ENCODE measurements at places on chromosomes 5 and 9.

DNA sequence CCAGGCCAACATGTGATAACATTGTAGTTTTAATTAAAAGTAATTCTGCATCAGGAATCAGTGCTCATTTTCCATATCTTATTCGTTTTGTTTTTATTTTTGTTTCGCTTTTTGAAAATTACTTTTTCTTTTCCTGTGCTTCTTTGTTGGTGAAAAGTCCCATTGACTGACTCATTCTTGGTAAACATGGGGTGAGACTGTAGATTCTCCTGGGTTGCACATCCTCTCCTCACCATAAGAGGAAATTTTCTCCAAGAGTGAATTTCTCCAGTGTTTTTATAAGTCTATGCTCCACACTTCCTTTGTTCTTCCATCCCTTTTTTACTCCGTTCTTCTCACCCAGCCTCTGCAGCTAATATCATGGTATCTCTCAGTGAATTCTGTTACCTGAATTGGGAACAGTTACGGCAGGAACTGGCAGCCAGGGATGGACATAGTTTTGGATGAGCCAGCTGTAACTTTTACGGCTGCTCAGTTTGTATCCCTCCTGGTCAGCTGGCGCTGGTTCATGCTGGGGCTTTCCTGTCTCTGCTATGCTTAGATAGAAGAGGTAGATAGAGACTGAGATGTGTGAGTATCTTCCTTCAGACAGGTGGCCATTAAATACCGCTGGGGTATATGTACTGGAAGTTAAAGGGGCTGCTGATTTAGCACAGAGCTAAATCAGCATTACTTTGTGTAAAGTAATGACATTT is 80.0 kb downstream of the MAN2A1 start:
- DNase-seq: no peak

DNA sequence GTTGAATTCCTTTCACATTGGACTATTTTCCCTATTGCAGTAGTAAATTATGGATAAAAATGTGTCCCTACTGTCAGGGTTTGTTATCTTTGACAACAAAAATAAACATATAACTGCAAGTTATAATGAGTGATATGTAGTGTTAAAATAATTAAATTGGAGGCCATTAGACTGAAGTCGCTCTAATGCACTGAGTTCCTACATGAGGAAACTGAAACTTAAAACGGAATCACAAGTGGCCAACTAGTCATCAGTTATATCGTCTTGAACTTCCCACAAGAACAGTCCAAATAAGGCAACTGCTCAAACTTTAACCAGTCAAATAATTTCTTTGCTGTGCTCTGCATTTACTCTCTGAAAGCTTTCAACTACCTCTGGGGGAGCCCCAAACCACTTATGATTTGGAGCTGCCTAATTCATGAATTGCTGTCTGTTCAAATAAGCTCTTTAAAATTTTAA is 2.1 kb upstream of the IFT74 start:
- DNase-seq: no peak

DNA sequence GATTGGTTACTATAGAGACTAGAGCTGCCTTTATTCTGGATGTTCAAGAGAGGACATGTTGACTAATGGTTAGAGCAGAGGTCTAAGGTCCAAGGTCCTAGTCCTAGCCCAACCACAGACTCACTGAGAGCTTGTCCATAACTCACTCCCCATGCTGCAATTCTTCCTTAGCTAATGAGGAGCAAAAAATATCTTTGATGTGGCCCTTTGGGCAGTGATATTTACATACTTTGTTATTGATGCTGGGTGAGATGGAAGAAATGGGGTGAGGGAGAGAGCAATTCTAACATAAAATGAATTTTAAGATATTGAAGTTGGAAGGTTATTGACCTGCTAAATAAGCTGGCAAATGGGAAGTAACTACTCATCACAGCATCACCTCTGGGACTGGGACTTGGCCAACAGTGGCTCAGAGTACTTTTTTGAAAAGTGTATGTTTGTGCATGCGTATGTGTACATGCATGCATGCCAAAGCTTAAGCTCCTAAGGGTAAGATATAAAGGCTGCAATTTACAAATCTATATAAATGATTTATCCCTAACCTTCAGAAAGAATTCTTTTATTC is 58.0 kb upstream of the ANKRD55 start:
- DNase-seq: no peak

GRCh38 chr9:124849801-124850200 is 3.5 kb upstream of the WDR38 start:
- no peak for DNase-seq

- no peak for DNase-seq
These were observed 9.0 kb downstream of the RACK1 start for GRCh38 chr5:181234455-181235306.

DNA sequence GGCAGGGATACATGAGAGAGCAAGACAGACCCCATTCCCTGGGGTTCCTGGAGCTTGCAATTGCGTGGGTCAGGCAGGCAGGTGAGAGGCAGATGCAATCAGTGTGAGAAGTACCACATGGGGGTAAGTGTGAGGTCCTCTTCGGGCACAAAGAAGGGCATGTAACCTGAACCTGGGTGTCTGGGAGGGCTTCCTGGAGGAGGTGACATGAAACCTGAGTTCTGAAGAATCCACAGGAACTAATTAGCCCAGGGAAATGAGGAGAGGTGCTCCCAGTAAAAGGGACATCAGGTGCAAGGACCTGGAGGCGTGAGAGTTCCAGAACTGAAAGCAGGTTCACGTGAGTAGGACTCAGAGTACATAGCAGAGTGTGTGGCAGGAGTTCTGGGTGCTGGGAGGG is 2.5 kb downstream of the AMBP start:
- DNase-seq: no peak

GRCh38 chr9:18473652-18474279 is at the start of gene ADAMTSL1:
TSS of gene ADAMTSL1 (plus strand) at chr9:18474153. CDS start at chr9:18474233, 80 bp downstream.
- no peak for DNase-seq

- no peak for DNase-seq
These were observed 1.9 kb downstream of the FBXO10 start for GRCh38 chr9:37574241-37574721.

DNA sequence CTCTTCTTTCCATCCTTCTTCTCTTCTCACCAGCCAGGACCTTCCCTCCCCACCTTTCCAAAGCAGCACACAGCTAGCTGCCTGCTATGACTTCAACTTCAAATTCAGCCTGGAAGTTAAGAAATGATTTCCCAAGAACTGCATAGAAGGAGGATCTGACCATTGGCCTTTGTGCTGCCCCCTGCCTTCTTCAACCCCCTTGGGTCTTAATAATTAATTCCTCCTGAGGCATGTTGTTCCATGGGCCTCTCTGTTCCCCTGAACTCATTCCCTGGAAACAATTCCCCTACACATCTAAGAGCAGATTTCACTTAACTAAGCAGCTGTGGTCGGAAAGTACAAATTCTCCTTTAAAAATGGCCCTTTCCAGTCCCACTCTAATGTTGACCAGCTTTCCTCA is 62.4 kb downstream of the ADAMTS12 start:
- DNase-seq: no peak

- DNase-seq: no peak
These were observed 199.2 kb downstream of the ADAMTSL1 start for GRCh38 chr9:18673179-18673578.

DNA sequence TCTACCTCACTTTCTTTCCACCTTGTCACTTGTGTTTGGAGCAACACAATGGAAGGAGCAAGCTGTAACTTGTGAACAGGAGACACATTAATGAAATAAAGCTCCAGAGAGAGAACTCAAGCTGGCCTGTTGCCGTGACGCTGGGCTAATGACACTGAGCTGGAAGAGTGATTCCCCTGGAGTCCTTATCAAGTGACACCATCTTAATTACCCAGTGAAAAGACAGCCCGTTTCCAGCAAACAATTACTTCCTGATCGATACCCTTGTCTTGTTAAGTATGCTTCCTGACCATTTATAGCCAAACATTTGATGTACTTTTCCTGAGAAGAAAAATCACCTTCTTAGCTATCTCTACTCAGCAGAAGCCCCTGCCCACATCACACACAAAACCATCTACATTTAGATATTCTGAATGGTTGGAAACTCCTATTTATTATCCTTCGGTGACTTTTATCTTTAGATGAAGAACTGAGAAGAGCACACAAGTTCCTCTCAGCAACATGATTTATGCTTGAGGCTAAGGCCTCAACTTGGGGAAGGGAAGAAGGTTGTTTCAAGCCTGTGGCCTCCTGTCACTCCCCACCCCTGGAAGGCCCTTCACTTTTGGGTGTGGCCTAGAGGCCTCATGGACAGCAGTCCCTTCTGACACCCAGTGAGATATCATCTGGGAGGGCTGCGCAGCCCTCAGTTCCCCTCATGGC is 34.1 kb downstream of the CRHBP start:
- no peak for DNase-seq

GRCh38 chr5:58453306-58453705 is 6.6 kb downstream of the PLK2 start:
- DNase-seq: no peak

- no peak for DNase-seq
These were observed 3.5 kb upstream of the PHYHD1 start for GRCh38 chr9:128917151-128917849.

GRCh38 chr5:153818626-153819025 is 220.1 kb downstream of the FAM114A2 start:
- DNase-seq: no peak
